ENCODE measurements at places on chromosomes 2 and 18.

- no peak for DNase-seq
Observed at GRCh38 chr2:38384338-38384737, 7.3 kb upstream of the ATL2 start.

- peak; percentile 41 for DNase-seq
Observed at GRCh38 chr2:165191096-165191728, 12.6 kb downstream of the SCN3A start.

GRCh38 chr2:79723830-79724229, 211.0 kb downstream of the CTNNA2 start:
- no peak for DNase-seq

DNA sequence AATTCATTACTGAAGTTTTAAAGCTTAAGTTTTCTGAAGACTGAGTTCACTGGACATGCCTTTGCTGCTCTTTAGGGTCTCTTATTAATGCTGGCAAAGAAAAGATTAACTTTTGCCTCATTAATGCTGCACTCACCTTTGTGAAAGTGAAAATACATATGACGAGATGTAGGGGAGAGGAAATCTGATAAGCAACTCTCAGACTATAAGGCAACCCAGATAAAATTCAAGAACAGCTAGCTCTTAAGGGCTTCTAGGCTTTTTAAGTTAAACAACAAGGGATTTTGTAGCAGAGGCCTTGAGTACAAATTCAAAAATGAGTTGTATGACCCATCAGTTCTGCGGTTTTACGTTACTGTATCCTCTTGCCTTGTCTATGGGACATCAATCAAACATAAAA, 143.7 kb downstream of the USP34 start:
- no peak for DNase-seq

DNA sequence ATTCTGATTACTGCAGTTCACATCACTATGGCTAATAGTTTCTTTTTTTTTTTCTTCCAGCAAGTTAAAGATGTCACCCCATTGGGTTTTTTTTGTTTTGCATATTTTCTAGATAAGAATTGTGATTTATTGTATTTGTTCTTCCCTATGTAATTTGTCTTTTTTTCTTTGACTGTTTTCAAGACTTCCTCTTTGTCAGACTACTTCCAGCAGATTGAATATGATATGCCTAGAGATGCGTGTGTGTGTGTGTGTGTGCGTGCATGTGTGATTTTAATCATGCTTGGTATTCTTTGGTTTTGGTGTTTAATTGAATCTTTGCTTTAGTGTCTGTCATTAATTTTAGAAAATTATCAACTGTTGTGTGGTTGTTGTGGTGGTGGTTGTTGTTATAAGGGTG, 166.7 kb upstream of the SLC39A10 start:
- DNase-seq: no peak

GRCh38 chr2:52115750-52116149, 1083.8 kb upstream of the NRXN1 start:
- no peak for DNase-seq

DNA sequence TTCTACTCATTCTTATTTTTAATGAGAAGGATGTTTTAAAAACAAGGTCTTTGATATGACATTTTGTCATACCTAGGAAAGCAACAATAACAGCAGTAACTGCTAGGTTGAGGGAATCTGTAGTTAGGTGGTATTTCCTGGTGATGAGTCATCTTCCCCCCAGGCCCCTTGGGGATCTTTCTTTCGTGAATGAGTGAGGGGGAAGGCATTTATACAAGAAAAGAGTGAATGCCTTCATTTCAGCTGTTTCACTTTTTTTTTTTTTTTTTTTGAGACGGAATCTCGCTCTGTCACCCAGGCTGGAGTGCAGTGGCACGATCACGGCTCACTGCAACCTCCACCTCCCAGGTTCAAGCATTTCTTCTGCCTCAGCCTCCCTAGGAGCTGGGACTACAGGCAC, 108.6 kb downstream of the MAP4K4 start:
- DNase-seq: no peak

DNA sequence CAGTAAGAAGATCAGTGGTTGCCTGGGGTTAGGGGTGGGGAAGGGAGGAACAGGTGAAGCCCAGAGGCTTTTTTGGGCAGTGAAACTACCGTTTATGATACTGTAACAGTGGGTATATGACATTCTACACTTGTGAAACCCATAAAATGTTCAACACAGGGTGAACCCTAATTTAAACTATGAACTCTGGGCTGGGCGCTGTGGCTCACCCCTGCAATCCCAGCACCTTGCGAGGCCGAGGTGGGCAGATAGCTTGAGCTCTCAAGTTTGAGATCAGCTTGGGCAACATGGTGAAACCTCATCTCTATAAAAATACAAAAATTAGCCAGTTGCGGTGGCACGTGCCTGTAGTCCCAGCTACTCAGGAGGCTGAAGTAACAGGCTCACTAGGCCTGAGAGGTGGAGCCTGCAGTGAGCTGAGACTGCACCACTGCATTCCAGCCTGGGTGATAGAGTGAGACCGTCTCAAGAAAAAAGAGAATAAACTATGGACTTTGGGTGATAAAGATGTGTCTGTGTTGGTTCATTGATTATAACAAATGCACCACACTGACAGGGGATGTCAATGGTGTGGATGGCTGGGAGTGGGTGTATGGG, 17.6 kb upstream of the USP14 start:
- DNase-seq: no peak

- DNase-seq: no peak
Observed at GRCh38 chr2:240972636-240973521, 25.5 kb upstream of the SNED1 start.

- no peak for DNase-seq
Observed at GRCh38 chr2:115460008-115460407, 1017.6 kb downstream of the DPP10 start.

DNA sequence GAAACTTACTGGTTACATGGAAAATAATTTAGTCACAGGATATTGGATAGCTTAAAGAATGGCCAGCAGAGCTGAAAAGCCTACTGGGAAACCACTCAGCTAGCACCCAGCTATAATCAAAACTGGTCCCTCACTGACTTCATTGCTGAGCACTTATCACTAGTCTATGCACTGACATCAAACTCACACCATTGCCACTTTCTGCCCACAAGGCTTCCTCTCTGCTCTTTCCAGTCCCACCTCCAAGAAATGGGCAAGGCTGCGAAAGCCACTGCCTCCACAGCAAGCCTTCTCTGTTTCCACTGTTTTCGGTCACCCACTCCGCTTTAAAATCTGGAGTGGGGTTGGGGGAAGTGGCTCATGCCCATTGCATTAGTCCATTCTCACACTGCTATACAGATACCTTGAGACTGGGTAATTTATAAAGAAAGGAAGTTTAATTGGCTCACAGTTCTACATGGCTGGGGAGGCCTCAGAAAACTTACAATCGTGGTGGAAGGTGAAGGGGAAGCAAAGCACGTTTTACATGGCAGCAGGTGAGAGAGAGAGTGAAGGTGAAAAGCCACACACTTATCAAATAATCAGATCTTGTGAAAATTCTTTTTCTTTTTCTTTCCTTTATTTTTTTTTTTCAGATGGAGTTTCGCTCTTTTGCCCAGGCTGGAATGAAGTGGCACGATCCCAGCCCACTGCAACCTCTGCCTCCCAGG, 77.0 kb upstream of the CERS6 start:
- DNase-seq: no peak

- DNase-seq: no peak
Observed at GRCh38 chr18:36889321-36889720, 60.4 kb downstream of the KIAA1328 start.

DNA sequence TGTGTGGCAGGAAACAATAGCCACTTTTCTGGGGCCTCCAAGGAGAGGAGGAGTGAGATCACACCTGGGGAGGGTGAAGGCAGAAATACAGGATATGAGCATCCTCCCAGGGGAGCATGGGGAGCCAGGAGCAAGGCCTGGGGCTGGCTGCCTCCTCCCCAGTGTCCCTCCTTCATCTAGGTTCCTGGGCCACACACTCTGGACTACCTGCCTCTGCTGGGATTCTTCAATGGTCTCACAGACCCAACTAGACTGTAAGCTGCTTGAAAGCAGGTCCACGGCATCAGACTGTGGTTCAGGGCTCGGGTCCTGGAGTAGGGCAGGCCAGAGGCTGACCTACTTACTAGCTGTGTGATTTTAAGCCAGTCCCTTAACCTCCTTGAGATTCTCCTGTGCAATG, 94.0 kb downstream of the MCFD2 start:
- DNase-seq: no peak

GRCh38 chr2:217279140-217279539, 419.3 kb upstream of the TNP1 start:
- no peak for DNase-seq

- DNase-seq: no peak
Observed at GRCh38 chr2:125667630-125668029, 988.3 kb upstream of the GYPC start.

GRCh38 chr2:136863874-136864273, 98.5 kb downstream of the THSD7B start:
- DNase-seq: no peak

DNA sequence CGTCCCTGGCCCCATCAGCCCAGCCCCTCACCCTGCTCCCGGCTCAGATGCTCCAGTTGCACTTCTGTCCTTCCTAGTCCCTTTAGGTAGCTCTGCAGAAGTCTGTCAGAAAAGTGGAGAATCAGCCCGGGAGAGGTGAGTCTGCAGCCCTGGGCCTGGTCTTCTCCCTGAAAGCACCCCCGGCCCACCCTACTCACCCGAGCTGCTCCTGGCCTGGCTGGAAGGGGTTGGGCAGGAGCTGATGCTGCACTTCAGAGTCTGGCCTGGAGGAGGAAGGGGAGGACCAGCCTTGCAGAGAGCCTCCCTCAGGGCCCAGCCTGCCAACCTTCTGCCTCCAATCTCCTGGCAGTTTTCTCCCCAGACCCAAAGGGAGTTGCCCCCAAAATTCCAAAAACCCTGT, 15.8 kb downstream of the KHK start:
- DNase-seq: no peak

- DNase-seq: peak; percentile 68
Observed at GRCh38 chr2:14633461-14634181, 1.1 kb downstream of the LRATD1 start.

DNA sequence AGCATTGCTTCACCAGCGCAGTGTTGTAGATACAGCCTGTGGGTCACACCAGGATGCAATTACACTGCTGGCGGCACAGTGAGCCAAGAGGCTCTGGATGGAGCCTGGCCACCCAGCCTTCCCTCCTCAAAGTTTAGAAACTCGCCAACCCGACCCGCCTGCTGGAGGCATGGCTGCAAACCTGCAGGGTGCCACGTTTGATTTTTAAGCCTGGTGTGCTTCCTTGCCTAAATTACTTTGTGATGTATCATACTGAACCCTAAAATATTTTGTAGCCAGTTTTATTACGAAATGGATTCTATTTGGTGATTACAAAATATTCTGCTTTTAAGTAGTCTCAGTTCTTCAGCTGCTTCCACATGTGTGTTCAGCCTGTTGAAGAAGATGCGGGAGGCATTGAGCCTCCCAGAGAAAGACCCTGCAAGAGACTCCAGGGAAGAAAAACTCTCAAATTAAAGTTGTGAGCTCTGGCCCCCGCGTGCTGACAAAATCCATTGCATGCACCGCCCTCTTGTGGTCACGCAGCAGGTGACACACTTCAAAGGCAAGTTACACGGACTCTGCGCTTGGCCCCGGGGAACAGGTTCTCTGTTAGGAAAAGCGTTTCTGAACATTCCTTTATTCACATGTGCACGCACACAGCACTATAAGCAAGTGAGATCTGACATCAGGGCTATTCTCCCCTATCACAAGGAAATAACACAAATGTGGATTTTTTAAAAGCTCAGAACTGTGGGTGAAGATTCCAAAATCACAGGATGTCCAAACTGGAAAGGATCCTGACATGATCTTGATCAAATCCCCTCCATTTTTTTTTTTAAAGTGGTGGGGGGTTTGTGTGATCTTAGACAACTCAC, 63.0 kb upstream of the TWIST2 start:
- peak; percentile 82 for DNase-seq

GRCh38 chr18:58953627-58954026, 89.0 kb downstream of the ZNF532 start:
- peak; percentile 57 for DNase-seq

DNA sequence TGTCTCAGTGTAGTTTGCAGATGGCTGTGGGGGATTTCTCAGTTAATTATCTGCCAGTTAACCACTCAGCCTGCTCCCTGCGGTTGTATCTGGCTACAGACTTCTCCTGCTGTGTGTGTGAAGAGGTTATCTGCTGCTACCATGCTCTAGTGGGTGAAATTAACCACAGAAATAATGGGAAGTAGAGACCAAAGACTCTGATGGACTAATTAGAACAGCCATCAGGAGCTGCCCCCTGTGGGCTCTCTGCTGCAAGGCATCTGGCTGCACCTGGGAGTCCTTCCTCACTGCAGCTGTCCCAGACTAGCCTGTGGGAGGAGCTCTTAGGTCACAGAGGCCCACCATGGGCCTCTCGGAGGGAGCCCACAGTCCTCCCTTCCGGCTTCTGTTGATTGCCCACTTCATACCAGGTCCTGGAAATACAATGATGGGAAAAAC, 66.6 kb downstream of the CTIF start:
- peak; percentile 53 for DNase-seq

GRCh38 chr2:187542123-187542522, 12.1 kb downstream of the TFPI start:
- DNase-seq: peak; percentile 48

- peak; percentile 73 for DNase-seq
Observed at GRCh38 chr2:10447300-10447894, 730 bp downstream of the ODC1 start.
